Caco-2 (cell line): ENCODE measurements at places on chromosomes 16 and 17.

DNA sequence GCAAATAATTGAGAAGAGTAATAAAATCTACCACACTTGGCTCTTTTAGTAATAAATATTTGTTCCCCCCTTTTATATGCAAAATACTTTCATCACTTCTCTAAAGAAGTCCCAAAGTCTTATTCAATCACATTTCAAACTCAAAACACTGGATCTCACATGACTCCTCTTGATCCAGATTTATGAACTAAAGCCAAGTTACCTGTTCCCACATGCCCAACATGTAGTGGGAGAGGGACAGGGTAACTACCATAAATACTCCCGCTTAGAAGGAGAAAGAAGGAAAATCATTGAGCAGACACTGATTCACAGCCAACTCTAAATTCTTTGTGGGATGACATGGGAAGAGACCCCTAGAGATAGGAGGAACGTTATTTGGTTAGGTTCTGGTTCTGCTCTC is 64.9 kb upstream of the PMFBP1 start:
- H3K27me3 ChIP-seq, result no peaks in the 10 kb centered on the region
- no peaks in the 10 kb centered on the region for H3K4me1 ChIP-seq
- no peak for DNase-seq
- H3K36me3 ChIP-seq, result no peaks in the 10 kb centered on the region
- no peak overlapping the region for H3K27ac ChIP-seq

DNA sequence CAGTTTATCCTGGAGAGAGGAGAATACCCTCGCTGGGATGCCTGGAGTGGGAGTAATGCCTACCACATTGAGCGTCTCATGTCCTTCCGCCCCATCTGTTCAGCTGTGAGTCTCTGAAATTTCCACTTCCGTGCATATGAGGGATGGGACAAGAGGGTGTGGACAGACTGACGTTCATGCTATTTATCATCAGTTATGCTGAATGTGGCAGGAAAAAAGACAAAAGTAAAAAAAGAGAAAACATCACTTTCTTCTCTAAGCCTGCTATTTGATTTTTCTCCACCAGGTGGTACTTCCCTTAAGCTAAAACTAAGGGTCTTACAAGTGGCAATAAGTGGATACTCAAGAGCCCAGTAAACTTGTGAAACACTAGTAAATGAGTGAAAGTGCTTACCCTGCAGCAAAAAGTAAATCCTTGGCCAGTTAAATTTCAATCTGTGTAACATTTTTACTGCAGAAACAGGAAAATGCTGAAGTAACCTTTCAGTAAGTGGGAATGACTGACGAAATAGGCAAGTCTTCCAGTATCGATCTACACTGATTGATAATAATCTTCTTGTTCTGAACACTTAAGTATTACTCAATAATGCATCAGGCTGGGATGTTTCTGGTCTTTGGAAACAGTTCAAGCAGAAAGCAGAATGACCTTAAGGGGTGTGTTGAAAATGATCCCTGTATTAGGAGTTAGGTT is 5.6 kb downstream of the CRYBA1 start:
- H3K27me3 ChIP-seq, result no peaks in the 10 kb centered on the region
- H3K27ac ChIP-seq, result no peak overlapping the region
- no peak overlapping the region for H3K4me3 ChIP-seq
- DNase-seq, result peak; percentile 29
- H3K36me3 ChIP-seq, result no peaks in the 10 kb centered on the region; the same call in 1 of the 2 replicates
- H3K4me1 ChIP-seq, result no peaks in the 10 kb centered on the region

GRCh38 chr17:27579897-27580321 is 51.1 kb upstream of the LGALS9 start:
- peaks cover 1% of the 10 kb centered on the region; the same call in 1 of the 2 replicates for H3K36me3 ChIP-seq
- H3K4me3 ChIP-seq, result no peak overlapping the region
- H3K4me1 ChIP-seq, result peaks cover 56% of the 10 kb centered on the region
- H3K27ac ChIP-seq, result peak overlapping the region; percentile 19
- no peak for DNase-seq

DNA sequence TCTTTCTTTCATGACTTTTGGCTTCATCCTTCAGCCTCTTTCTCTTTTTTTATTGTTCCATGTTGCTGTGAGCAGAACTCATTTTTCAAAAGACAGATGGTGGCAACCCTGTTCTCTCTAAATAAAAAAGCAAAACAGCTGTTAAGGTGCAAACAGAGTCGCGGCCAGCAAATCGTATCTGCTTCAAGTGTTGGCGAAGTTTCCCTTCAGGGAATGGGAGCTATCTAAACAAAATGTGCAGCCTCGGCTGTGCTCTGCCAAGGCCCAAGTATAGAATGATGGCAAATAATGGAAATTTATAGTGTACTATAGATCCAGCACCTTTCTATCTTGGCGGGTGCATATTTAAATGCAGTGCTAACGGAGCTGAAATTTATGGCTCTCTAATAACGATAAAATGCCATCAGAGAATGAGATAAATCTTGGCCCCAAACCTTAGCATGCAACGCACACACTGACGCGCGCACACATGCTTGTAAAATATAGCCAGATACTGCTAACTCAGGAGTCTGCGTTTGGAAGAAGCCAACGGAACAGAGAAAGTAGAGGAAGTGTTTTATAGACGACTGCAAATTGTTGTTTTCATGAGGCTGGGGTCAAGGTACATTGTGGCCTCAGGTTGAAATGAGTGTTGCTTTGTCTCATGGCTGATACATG is 315.5 kb upstream of the RBFOX1 start:
- no peaks in the 10 kb centered on the region for H3K4me1 ChIP-seq

- H3K4me1 ChIP-seq, result no peaks in the 10 kb centered on the region
- no peak overlapping the region for H3K4me3 ChIP-seq
- no peak overlapping the region for H3K27ac ChIP-seq
- H3K27me3 ChIP-seq, result no peaks in the 10 kb centered on the region
These were observed 47.6 kb upstream of the BRD7 start for GRCh38 chr16:50416388-50416787.

DNA sequence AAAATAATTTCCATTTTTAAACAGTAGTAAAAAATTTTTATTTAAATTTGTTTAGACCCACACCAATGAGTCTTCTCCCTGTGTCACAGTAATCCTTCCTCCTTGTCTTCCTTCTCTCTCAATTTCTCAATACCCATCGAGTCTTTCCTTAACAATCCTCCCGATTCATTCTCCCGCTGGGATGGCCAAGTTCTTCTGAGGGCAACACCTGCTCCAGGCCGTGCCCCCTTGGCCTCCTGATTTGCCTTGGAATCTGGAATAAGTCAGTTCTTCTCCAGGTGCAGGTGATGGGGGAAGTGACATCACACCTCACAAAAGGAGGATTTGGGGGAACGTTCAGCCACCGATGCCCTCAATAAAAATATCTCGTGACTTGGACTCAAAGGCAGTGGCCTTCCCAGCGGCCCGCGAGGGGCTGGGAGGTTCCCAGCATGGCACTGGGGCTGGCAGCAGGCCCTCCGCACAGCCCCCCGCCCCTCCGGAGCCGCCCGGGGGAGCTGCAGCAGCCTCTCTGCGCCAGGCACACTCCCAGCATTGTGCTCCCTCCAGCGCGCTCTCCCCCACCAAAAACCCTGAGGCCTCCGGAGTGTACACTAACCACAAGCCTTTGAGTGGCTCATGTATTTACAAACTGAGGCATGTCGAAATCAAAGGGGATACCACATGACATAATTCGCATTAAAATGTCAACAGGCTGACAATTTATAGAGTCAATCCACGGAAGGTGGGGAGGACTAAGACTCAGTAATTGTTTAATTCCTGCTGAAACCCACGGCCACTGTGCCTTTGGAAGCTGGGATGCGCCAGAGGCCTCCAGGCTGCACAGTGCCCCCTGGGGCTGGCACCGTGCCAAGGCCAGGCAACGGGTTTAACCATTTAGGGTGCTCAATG is 120.5 kb downstream of the ZFHX3 start:
- H3K4me1 ChIP-seq, result peaks cover 17% of the 10 kb centered on the region
- peak overlapping the region; percentile 28 for H3K27ac ChIP-seq
- DNase-seq, result no peak
- no peaks in the 10 kb centered on the region for H3K27me3 ChIP-seq
- no peaks in the 10 kb centered on the region for H3K36me3 ChIP-seq
